Activated CD4-positive, CD25-positive, alpha-beta regulatory T cell treated with anti-CD3 and anti-CD28 coated beads, Interleukin-2, amount 50 U/mL, for 24 hours (primary cell): ENCODE measurements at places on chromosomes 2 and 18.

DNA sequence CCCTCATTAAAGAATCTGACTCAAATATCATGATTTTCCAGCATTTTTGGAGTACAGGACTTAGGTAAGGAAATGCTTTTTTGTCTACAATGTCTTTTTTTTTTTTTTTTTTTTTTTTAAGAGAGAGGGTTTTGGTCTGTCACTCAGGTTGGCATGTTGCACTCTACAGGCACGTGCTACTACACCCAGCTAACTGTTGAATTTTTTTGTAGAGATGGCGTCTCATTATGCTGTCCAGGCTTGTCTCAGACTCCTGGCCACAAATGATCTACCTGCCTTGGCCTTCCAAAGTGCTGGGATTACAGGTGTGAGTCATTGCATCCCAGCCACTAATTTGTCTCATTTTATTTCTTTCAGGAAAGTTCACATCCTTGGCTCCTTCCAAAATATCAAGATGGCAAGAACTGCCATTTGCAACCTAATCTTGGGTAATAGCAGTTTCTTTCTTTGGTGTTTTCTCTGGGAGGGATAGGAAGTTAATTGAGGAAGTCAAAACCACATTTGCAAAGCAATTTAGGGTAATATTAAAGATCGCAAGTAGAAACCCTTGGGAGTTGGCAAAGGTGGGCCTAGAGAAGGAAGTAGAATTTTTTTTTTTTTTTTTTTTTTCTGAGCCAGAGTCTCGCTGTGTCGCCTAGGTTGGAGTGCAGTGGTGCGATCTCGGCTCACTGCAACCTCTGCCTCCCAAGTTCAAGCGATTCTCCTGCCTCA, 15.5 kb downstream of the PNO1 start:
- ATAC-seq, result no peak

DNA sequence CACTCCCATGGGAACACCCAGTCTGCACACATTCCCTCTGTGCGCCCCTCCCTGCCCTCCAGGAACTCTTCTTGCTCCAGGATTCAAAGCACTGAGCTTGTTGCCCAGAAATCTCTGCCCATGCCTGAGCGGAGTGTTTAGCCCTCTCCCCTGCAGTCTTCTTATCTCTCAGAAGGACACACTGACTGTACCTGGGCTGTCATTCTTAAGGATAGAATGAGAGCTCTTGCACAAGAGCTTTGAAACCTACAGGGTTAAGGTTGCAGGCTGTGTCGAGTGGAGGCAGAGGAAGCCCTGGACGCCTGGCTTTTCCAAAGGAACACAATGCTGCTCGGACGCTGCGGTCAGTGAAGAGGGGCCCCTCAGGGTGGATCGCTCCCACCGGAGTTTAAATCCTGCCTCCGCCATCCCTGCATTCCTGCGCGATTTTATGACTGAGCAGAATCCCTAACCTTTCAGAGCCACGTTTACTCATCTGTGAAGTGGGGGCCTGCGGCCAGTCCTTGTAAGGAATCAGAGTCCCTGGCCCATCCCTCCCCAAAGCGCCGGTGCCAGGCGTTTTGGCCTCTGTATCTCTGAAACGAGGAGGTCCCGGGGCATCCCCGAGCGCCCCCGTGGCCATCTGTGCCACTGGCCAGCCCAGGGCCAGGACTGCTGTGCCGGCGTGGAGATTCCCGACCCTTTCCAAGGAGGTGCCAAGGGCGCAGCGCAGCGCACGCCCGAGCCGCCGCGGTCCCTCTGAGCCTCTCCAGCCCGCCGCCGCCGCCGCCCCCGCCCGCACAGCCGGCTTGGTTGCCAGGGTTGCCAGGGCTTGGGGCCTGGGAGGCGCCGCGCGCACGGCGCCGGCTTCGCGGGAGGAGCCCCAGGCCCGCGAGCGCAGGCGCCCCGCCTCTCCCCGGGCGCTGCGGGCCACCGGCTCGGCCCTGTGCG, 58.9 kb downstream of the FAM168B start:
- no peak for ATAC-seq

DNA sequence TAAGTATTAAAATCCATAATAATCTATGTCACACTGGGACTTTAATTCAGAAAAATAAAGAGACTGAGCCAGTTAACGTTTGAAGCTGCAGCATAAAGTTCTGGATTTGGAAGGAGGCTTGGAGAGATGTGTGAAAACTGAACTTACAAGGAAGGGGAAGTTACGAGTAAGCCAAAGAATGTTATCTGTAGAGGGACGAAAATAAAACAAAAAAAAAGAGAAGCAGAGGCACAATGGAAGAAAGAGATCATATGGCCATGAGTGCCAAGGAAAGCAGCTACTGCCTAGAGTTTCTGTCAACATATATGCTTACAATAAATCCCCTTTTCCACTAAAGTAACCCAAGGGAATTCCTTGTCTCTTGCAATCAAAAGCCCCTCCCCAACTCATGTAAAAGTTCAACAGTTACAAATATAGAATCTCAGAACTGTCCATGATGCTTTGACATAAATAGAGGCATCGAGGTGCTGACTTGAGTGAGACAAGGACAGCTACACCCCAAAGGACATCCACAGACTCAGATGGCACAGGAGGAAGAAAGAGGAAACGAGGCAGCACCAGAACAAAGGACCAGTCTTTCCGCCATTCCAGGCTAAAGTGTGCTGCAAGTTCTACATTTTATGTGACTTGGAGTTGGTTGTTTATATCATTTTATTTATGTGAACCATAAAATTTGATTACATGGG, 16.1 kb upstream of the ARL5A start:
- ATAC-seq, result no peak

- no peak for ATAC-seq
Measured at GRCh38 chr2:120910164-120910563, 174.5 kb downstream of the GLI2 start.

DNA sequence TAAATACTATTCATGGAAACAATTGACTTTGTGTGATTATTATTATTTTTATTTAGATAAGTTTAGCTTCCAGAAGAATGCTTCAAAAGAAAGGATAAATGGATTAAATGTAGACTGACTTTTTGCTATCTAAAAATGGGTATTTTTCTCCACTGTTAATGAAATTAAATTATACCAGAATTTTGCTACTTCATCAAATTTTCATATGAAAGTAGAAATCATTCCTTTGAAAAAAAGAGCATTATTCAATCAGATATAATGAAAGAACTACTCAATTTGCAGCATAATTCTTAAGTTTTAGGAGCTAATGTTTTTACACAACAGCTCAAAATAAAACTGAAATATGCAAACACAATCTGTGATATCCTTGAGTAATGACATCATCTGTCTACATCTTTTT, 1424.6 kb downstream of the DPP10 start:
- no peak for ATAC-seq

- ATAC-seq, result no peak
Measured at GRCh38 chr2:28390746-28391563, 1.7 kb upstream of the FOSL2 start.

- no peak for ATAC-seq
Measured at GRCh38 chr18:42268798-42269197, 313.8 kb downstream of the PIK3C3 start.

GRCh38 chr2:32863803-32864202, 83.0 kb upstream of the LTBP1 start:
- no peak for ATAC-seq

DNA sequence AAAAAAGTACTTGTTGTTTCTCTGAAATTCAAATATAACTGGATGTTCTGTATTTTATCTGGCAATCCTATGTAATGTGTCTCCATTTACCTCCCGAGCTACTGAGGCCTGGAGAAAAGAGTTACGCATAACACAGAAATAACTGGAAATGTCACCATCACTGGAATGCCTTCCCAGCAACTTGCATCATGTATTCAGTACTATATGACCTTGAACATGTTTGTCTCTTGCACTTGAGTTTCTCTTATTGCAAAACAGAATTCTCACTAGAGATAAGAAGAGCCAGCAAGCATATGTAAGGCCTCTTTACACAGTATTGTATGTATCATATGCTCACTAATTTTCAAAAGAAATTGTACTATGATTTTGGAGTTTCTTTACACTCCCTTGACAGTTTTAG, 99.6 kb upstream of the CTAGE1 start:
- no peak for ATAC-seq

GRCh38 chr2:10079870-10080535, at the start of gene CYS1:
Gene CYS1, minus strand, starts transcription at chr2:10080411. Its CDS starts 188 bp downstream, at chr2:10080223.
- ATAC-seq, result peak; percentile 42

- no peak for ATAC-seq
Measured at GRCh38 chr18:79511671-79512301, 116.1 kb downstream of the NFATC1 start.

- no peak for ATAC-seq
Measured at GRCh38 chr18:41996020-41996419, 41.0 kb downstream of the PIK3C3 start.

GRCh38 chr2:241068942-241069810, 32.9 kb downstream of the MTERF4 start:
- no peak for ATAC-seq

GRCh38 chr2:54271843-54272627, 16.0 kb upstream of the TSPYL6 start:
- peak; percentile 56 for ATAC-seq

DNA sequence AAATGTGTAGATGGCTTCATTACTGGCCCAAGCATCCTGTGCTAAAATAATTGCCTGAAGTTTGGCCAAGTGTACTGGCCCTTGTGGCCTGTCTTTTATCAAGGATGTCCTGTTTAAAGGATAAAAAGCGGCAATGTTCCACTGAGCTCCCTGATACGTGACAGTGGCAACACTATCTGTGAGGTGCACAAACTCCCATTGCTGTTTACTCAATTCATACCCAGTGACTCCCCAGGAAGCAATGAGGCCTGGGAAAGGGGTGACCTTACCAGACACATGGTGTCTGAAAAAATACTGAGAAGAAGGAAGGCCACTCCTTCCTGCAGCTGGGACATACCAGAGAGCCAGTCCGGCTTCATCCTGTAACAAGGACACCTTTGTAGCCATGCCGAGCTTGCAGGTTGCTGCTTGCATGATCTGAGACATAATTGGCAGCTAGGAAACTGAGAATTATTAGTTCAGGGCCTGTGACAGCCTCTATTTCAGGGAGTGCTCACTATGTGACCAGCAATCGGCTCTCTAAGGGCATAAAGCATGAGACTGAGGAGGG, 198.5 kb upstream of the LRATD1 start:
- ATAC-seq, result no peak

- ATAC-seq, result no peak
Measured at GRCh38 chr2:168079236-168079635, 168.2 kb downstream of the STK39 start.

GRCh38 chr18:28178720-28179119, 1.8 kb upstream of the CDH2 start:
- no peak for ATAC-seq

GRCh38 chr18:63240531-63241316, 78.8 kb downstream of the BCL2 start:
- ATAC-seq, result no peak

DNA sequence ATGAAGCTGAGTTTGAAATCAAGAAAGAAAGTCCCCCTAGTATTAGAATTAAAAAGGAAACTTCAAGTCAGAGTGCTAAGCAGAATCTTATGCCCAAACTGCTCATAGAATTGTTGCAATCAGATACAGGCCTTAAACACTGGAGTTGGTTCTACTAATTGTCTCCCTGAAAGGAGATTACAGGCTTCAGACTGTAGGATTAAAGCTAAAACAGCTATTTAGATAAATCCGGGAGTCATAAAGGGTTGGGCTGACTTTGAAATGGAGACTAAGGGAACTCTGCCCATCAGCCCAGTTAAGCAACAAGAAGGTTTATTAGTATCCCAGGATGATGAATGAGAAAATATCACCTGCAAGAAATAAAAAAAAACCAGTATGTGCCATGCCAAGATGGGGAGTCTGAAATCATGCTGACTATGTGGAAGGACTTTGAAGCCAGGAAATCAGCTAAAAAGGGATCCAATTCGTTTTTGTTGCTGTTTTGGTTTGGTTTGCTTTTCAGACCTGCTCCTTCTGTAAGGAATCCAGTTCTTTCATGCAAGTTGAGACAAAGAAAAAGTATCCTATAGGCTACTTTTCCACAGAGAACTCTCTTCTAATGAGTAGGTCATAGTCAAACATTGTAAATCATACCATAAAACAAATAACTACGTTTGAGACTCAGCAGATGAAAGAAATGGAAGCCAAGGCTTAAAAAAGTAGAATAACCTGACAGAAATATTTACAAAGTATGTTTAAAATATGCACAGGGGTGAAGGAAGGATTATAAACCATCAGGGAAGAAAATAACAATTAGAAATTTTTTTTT, 37.6 kb upstream of the MSTN start:
- no peak for ATAC-seq

DNA sequence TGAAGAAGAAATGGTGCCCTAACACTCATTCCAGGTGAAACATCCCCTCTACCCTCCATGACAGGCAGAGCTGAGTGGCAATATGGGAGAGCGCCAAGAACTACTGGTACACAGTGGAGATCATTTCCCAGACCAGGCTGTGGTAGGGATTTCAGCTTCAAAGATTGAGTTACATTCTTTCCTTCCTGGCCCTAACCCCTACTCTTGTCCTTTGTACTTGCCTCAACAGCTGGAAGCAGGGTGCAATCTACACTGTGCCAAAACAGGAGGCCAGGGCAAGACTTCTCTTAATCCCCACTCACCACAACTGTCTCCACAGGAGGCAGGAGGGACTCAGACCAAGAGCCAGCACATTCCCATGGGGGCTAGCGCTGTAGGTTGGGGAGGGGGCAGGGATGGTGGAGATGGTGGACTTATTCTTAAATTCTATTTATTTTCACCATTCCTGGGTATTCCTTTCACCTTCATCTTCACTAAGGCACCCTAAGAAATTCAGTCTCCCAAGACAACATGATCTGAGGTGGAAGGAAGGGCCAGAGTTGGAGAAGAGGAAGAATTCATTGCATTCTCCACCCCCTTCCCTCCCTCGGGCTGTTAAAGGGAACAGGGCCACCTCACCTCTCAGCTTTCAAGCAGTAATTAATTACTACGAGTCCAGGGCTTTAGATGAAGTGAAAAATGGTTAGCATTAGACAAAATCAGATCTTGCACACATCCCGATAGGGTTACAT, 65.9 kb downstream of the AAK1 start:
- no peak for ATAC-seq

DNA sequence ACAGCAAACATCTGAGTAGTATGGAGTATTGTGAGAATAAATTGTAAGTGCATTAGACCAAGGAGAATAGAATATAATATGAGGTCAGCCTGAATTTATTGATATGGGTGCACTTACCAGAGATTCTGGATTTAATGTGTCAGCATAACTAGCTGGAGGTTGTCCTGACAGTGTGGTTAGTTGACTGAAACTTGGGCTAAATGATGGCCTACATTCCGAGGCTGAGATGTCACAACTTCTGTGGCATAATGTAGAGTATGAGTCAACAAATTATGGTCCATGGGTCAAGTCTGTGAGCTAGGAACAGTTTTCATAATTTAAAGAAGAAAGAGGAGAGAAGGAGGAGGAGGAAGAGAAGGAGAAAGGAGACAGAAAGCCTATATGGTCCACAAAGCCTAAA, 127.6 kb downstream of the QPCT start:
- ATAC-seq, result no peak

DNA sequence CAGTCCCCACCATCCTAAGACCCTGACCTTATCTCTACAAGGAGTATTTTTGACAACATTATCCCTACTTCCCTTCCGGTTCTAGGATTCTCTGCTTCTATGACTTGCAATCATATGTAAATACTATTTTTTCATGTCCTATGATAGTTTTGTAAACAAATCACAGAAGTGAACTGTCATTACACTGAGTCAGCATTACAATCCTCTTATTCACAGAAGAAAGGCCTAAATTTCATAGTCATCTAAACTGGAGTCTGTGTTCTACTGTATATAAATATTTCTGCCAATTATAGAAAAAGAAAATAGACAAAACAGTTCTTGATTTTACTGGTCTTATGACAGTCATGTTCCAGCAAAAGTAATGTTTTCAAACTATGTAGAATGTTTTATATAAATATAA, 265.1 kb downstream of the NCKAP5 start:
- no peak for ATAC-seq
